Stimulated activated CD4-positive, alpha-beta T cell treated with anti-CD3 and anti-CD28 coated beads, TNF-alpha, amount 100 ng/mL, for 1 hour (primary cell): ENCODE measurements at places on chromosomes 1 and 21.

DNA sequence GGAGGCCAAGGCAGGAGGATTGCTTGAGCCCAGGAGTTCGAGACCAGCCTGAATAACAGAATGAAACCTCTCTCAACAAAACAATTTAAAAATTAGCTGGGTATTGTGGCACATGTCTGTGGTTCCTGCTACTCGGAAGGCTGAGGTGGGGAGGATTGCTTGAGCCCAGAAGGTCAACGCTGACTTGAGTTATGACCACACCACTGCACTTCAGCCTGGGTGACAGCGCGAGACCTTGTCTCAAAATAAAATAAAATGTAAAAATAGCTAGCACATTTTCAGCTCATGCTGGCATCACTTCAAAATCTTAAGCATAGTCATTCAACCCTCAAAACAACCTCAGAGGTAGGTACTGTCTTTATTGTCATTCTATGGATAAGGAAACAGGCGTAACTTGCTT, 6.4 kb downstream of the JAK1 start:
- no peak for DNase-seq

DNA sequence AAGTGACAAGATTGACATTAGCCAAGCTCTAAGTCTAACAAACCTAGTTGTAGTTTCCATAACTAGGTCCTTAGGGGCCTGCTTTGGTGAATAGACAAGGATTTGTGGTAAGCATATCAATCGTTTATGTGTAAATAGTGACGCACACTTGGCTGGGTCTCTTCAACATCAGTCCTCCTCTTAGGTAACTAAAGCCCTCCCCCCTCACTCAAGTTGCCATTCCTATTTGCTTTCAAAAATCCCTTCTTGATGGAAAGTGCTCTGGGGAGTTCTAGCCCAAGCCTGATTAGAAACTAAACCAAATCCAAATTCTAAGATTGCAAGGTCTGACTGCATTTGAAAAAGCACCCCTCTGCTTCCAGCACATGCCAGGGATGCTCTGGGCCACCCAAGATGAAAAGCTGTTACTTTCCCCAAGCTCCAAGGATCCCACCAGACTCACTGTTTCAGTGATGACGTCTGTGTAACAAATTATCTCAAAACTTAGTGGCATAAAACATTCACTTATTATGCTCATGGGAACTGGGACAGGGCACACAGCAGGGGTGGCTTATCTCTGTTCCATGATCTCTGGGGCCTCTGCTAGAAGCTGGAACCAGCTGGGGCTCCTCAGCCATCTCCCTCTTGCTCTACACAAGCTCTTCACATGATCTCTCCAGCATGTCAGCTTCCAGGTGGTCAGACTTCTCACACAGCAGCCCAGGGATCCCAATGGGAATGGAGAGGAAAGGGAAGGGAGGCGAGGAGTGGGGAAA, 74.1 kb downstream of the RRAGC start:
- no peak for DNase-seq

DNA sequence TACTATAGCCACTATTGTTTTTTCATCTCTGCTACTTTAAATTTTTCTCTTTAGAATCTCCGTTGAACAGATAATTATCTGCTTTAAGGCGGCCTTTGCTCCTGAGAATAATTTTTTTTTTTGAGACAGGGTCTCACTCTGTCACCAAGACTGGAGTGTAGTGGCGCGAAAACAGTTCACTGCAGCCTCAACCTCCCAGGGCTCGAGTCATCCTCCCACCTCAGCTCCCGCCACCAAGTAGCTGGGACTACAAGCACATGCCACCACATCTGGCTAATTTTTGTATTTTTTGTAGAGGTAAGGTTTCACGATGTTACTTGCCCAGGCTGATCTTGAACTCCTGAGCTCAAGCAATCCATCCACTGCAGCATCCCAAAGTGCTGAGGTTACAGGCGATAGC, 28.6 kb downstream of the TRIT1 start:
- DNase-seq, result no peak

DNA sequence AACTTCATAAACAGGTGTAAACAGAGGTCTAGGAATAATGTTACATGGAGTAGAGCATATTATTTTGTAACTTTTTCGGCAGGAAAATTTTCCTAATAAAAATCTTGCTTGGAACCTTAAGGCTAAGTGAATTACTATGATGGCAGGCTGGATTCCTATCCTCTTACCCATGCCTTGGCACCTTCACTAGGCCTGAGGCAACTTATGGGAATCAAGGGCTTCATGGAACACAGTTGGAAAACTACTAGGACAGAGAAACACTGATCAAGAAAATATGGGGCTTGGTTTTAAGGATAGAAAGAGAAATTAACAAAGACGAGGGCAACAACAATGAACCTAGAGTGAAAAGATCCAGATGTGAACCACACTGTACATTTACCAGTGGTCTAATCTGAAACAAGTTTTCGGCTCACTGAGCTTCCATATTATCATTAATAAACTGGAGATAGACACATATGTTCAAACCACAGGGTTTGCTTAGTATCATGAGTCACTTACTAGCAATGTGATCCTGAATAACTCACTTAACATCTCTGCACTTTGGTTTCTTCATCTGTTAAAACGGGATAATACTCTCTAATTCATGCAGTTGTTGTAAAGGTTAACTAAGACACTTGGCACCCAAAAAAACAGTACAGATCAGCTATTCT, 68.5 kb downstream of the GPATCH2 start:
- no peak for DNase-seq

DNA sequence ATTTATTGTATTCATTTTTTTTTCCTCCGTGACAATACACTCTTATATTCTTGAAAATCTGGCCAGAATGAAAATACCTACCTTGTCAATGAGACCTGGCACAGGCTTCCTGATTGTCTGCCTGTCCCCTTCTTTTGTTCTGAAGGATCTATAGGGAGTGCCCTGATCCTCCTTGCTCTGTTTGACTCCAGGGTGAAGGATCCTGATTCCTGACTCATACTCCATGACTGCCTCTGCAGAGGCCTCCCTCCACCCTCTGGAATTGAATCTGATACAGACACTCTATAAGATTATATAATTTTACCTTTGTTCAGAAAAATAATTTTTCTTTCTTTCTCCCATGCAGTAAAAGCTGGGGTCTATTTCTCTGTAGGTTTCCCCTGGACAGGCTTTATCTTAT, 116.2 kb downstream of the HMCN1 start:
- no peak for DNase-seq

DNA sequence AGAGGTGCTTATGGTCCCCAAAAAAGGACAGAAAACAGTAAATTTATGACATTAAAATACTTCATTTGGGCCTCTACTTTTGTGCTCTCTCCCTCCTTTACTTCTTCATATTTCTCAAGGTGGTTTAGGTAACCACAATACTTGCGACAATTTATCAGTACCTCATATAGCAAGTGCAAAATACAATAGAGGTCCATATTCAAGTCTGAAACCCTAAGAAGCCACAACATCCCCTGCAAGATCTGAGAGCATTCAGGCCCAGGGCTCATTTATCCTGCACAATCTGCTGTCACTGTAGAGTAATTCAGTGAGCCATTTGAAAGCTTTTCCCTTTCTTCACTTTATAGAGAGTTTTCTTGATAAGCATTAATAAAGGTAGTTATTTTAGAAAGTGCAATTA, 24.2 kb upstream of the ATP6V1G3 start:
- no peak for DNase-seq

DNA sequence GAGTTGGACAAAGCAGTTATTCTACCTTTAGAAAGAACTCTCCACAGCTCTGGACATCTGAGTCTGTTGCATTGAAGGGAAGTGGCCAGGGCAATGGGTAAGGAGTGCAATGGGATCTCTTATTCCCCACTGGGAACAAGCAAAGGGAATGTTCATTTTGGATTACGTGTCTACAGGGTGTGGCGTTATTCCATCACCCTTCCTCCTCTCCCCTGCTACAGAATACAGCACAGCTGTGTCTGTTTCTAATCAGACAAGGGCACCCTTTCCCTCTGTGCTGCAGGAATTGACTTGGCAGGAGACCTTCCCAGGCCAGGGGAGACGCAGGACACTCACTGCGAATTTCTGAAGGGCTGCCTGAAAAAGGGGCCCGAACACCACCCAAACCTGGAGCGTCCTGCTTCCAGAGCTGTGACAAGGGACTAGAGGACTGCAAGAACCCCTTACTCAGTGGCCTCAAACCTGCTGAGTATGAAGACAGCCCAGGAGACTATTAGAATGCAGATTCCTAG, 163.6 kb upstream of the RAB4A start:
- no peak for DNase-seq

DNA sequence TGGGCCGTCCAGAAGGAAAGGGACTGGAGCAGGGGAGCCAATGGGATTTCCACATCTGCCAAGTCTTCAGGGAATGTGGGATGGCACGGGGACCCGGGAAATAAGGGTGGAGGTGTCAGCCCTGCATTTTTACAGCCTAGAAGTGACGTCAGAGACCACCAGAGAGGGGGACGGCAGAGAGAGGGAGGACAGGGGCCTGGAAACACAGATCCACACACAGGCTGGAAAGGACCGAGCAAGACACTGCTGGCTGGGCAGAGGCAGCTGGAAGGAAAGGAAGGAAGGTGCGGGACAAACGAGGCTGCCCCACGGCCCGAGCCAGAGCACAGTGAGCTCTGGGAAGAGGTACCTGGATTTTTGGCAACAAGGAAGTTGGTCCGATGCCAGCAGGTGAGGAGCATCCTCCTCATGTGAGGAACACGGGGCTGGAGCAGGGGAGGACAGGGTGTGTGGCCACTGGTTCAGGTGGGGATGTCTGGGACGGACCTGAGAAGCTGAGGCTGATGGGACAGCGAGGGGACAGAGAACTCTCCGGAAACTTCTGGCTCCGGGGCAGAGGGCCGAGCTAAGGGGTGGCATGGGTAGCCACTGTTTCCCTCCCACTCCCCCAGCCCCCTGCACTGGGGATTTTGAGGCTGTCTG, 138.3 kb downstream of the PGBD5 start:
- no peak for DNase-seq

DNA sequence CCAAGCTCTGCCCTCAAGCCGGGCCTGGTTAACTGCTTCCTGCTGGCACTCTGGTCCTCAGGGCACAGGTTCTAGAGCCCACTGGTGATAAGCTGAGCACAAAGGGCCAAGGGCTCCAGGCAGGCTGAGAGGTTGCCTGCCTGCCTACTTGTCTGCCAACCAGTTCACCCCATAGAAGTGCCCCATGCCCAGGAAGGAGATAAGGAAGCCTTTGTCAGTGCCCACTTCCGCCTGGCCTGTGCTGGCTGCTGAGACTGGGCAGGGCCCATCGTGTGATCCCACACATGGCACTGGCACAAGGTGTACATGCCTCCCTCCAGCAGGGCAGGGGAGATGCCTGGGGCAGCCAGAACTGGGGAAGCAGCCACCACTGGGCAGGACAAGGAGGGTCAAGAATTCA, 24.1 kb downstream of the SLC9A1 start:
- DNase-seq, result no peak
